ENCODE measurements at places on chromosomes 2 and 18. TPM values are rescaled to one million over a fixed set of nuclear protein-coding genes. Genes with fewer than 3 reads are reported as not detected.

Gene CRYGC
- not detected for total RNA-seq

Gene NAT8
- not detected for total RNA-seq

Gene GPR148
- not detected for total RNA-seq

Gene TNP1
- total RNA-seq, result not detected

Gene FBXO48
- total RNA-seq, result 1.6 TPM

Gene TSPYL6
- total RNA-seq, result not detected

Gene IL36G
- 0.32 TPM for total RNA-seq

Gene ARL4C
- total RNA-seq, result 139 TPM

Gene REG3A
- not detected for total RNA-seq

Gene DSC2
- 31.4 TPM for total RNA-seq

Gene CHRNA1
- not detected for total RNA-seq

Gene ADD2
- total RNA-seq, result 1.8 TPM

Gene TCF23
- 0.03 TPM for total RNA-seq

Gene TRPM8
- total RNA-seq, result not detected

Gene AAMP
- 108 TPM for total RNA-seq

Gene DNAH6
- total RNA-seq, result not detected

Gene CNGA3
- total RNA-seq, result not detected

Gene SPATA3
- total RNA-seq, result not detected

Gene SLC14A1
- 0.25 TPM for total RNA-seq

Gene LIMS4
- 1.0 TPM for total RNA-seq

Gene VWC2L
- not detected for total RNA-seq

Gene C18orf32
- 25.4 TPM for total RNA-seq

Gene ASPRV1
- total RNA-seq, result 0.37 TPM

Gene BMPR2
- total RNA-seq, result 30.1 TPM

Gene SNED1
- total RNA-seq, result not detected

Gene SULT6B1
- total RNA-seq, result not detected

Measured in foreskin keratinocyte (primary cell).